ENCODE measurements at places on chromosomes 5 and 9. TPM values are rescaled to one million over a fixed set of nuclear protein-coding genes. Genes with fewer than 3 reads are reported as not detected.

Gene ACO1
- 32.2 TPM for polyA plus RNA-seq

Gene DND1
- polyA plus RNA-seq: 1.0 TPM

Gene IRX1
- polyA plus RNA-seq: not detected

Gene PTGES
- 58.8 TPM for polyA plus RNA-seq

Gene ELOVL7
- 8.3 TPM for polyA plus RNA-seq

Gene GLRA1
- polyA plus RNA-seq: not detected

All from A549 (cell line).